ENCODE measurements at places on chromosomes 5 and 9. TPM values are rescaled to one million over a fixed set of nuclear protein-coding genes. Genes with fewer than 3 reads are reported as not detected.

Gene SCGB3A2
- total RNA-seq = not detected

Gene SPATA6L
- total RNA-seq = 0.97 TPM

Gene SH3TC2
- 8.6 TPM for total RNA-seq

Gene CDKN2A
- 5.4 TPM for total RNA-seq

Gene CD180
- total RNA-seq = not detected

Gene TMEM174
- not detected for total RNA-seq

Gene GARIN3
- not detected for total RNA-seq

Gene SPINK4
- total RNA-seq = not detected

All from bladder microvascular endothelial cell (primary cell).